ENCODE measurements at places on chromosomes 16 and 17.

GRCh38 chr17:56891751-56892150 lies 22.1 kb downstream of the TRIM25 start:
- no peak for DNase-seq

DNA sequence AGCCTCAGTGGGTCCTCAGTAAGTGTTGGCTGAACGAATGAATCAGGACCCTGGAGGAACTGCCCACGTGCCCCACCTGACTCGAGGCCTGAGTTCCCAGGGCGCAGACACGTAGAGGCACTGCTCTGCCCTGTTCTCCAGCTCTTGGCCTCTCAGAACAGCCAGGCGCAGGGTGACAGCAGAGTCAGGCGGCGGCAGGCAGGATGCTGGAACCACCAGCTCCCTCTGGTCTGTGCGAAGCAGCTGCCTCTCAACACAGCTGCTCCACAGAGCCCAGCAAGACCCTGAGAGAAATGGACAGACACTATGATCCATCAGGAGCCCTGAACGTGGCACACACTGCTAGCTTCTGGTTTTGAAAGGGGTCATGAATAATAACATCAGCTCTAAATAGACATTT lies 53.1 kb upstream of the BCO1 start:
- DNase-seq = no peak

DNA sequence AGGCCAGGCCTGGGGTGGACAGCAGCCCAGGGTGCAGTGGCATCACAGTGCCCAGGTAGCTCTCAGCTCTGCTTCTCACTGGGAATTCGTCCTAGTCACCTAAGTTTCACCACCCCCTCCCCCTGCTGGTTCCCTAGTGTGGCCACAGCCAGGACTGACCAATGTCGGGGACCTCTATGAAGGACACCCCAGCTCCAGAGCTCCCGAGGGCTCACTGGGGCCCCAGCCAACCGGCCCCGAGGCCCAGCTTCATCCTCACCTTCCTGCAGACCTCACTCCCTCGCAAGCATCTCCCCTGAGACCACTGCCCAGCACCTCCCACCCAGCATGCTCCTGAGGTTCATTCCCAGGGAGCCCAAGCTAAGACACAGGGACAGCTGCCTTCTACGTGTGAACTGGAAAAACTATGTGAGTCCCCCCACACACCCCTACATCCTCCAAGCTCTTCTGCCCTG lies 4.9 kb downstream of the SPPL2C start:
- no peak for DNase-seq

DNA sequence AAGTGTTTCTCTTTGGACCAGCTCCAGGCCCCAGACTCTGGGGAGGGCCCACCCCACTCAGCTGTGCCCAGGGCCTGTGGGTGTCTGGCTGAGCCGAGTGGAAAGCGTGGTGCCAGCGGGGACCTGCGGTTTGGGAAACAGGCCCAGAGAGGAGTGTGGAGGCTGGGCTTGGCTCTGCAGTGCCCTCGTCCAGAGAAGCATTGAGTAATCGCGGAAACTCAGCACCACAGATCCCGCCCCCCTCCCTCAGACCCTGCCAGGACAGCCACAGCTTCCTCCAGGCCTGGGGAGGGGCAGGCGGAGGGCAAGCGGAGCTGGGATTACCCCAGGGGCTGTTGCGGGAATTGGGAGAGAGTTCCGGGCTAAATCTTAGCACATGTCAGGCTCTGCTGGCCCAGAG lies 14.6 kb upstream of the PITPNA start:
- peak; percentile 97 for DNase-seq

DNA sequence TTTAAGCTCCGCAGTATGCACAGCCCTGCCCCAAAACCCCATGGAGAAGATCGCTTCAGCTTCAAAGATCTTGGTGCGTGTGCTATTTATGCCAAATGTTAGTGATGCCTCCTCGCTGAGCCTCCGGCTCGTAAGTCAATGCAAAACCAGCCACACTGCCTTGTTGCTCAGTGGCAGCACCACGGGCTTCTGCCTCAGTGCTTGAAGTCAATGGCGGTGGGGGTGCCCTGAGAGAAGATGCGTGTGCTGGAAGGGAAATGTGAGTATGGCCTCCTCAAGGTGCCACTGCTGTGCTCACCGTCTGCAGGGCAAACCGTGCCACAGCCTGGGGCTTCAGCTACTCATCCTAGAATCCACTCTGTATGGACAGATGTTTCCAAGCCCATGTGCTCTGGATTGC lies 121.9 kb downstream of the XYLT1 start:
- no peak for DNase-seq

GRCh38 chr16:88649924-88650748 lies 717 bp downstream of the CYBA start:
- DNase-seq = peak; percentile 65

DNA sequence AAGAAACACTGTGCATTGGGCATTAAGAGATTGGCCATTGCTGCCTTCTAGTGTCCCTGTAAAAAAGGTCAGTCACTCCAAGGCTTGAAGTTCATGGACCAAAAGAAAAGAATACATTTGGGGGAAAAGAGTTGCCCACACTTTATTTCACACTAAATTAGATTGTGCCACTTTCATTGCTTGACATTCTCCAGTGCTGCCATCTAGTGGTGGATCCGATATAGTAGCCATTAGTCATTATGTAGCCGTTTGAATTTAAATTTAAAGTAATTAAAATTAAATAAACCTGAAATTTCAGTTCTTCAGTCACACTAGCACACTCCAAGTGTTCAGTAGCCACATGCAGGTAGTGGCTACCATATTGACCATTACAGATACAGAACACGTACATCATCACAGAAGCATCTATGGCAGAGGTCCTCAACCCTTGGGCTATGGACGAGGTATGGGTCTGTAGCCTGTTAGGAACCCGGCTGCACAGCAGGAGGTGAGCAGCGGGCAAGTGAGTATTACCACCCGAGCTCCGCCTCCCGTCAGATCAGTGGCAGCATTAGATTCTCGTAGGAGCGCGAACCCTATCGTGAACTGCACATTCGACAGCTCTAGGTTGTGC lies 21.9 kb upstream of the CDH5 start:
- DNase-seq = peak; percentile 16

Data from MV-4-11 (cell line).